Activated CD4-positive, alpha-beta memory T cell treated with anti-CD3 and anti-CD28 coated beads for 36 hours (primary cell): ENCODE measurements at places on chromosomes 16 and 17. TPM values are rescaled to one million over a fixed set of nuclear protein-coding genes. Genes with fewer than 3 reads are reported as not detected.
A peak's percentile ranks its signal among the peaks of the same experiment; 100 is the strongest.

- no peak for DNase-seq
Observed at GRCh38 chr17:69084911-69085310, 24.2 kb upstream of the ABCA9 start.

DNA sequence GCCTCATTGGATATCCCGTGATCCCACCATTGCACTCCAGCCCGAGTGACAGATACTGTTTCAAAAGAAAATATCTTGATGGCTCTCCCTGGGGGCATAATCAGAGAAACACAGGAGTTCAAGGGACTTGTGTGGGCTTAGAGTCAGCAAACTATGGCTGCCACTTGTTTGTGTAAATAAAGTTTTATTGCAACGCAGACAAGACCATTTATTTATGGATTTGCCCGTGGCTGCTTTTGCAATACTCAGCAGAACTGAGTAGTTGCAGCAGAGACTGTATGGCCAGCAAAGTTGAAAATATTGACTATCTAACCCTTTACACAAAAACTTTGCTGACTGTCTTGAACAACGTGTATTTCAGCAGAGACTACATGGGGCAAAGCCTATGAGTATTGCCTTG, 75.5 kb upstream of the GPRC5B start:
- no peak for DNase-seq

DNA sequence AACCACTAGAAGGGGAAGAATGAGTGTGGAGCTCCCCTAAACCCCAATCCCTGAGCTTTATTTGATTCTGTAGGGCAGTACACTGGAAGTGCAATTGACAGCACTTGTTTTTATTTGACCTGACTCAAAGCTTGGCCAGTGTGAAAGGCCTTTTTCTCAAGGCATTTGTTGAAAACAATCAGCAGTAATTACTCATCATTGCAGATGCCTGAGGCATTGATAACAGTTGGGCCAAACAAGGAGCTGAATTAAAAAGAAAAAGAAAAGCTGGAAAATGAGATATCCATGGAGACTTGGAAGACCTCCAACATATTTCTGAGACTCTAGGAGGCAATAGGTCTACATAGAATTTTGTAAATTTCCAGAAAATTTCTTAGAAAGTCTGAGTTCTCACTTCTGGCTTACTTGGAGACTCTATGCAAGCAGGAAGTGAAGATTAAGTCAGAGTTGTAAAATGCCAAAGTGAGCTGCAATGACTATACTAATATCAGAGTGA, 200.8 kb upstream of the KCNJ16 start:
- no peak for DNase-seq

The CUEDC1 gene
- total RNA-seq, result 0.36 TPM

DNA sequence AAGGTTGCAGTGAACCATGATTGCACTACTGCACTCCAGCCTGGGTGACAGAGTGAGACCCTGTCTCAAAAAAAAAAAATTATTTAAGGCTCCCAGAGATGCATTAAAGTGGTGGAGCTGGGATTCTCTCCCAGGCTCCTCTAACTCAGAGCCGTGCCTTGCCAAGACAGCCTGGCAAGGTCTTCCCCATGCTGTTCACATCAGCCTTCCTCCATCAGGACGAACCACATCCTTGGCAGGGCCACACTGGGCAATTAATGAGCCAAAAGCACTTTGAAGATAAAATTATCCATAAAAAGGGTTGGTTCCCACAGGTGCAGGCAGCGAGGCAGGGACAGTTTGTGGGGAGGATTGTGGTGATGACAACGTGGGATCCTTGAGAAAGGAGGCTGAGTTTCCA, 19.8 kb upstream of the BBS2 start:
- no peak for DNase-seq

- DNase-seq, result no peak
Observed at GRCh38 chr16:59690216-59690615, 956.1 kb upstream of the GOT2 start.

GRCh38 chr17:35765086-35765710, 4.5 kb downstream of the C17orf50 start:
- no peak for DNase-seq

DNA sequence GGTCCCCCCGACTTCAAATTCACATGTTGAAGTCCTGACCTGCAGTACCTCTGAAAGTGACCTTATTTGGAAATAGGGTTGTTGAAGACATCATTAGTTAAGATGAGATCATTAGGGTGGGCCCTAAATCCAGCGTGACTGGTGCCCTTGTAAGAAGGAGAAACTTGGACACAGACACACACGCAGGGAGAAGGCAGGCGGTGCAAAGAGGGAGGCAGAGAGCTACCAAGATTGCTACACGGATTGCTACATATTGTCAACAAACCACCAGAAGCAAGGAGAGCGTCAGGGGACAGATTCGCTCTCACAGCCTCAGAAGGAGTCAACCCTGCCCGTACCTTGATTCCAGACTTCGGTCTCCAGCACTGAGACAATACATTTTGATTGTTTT, 6.8 kb upstream of the WBP2 start:
- DNase-seq, result no peak

DNA sequence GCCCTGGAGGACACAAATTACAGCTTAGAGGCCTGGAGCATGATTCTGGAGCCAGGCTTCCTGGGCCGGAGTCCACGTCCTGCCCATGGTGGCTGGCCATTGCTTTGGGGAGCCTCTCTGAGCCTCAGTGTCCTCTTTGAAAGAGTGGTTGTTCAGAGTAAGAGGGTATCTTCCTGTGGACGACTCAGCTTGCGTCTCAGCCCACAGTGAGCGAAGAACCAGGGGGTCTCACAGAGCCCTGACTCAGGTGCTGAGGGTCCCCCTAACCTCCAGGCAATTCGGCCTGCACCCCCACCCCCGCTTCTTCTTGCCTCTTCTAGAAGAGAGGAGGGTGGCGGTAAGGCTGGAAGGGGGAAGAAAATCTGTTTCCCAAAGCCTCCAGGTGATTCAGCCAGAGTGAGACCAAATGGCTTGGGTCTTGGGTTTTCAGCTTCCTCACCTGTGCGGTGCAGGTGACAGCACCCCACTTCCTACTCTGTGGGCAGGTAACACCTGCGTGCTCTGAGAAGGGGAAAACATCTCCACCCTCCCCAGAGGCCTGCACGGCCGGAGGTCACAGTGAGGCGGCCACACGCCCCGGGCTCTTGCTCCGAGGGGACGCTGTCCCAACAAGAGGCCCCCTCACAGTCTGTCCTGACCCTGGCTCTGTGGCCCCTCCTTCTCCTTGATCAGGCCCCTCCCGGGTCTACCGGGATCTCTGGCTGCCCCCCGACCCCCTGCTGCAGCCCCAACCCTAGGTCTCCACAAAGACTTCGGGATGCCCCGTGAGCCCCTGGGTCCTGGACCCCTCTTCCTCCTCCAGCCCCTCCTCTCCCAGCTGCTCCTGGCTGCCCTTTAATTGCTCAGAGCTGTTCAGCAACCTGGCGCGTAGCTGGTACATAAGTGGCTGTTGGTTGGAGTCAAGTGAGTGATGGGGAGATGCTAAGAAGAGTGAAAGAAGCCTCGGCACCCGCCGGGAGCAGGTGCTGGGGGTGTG, 119.2 kb downstream of the METRNL start:
- no peak for DNase-seq

DNA sequence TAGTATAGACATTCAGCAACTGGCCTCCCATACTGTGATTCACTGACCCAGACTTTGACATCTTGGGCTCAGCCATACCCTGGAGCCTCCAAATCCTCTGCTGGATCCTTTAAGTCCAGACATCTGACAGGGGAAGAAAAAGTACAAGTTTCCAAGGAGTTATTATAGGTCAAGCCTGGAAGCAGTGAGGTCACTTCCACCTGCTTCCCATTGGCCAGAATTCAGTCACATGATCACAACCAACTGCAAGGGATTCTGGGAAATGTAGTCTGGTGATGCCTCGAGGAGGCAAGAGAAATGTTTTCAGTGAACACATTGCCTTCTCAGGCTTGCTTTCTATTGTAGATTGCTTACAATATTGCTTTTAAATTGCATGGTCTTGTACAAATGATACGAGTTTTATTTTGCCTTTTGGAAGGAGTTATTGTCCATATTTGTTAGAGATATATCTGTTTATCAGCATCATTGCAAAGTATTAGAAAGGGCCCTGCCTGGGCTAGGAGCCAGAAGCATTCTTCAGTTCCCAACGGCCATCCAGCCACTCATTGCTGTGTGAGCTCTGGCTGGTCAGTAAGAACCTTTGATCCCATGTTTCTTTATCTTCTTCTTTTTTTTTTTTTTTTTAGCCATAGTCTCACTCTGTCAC, 696.9 kb downstream of the WWOX start:
- DNase-seq, result peak; percentile 69

- no peak for DNase-seq
Observed at GRCh38 chr17:37182786-37183465, 192.9 kb upstream of the C17orf78 start.

The ZCCHC14 gene
- total RNA-seq, result 10.6 TPM

- no peak for DNase-seq
Observed at GRCh38 chr16:81516478-81517149, 72.0 kb downstream of the CMIP start.

DNA sequence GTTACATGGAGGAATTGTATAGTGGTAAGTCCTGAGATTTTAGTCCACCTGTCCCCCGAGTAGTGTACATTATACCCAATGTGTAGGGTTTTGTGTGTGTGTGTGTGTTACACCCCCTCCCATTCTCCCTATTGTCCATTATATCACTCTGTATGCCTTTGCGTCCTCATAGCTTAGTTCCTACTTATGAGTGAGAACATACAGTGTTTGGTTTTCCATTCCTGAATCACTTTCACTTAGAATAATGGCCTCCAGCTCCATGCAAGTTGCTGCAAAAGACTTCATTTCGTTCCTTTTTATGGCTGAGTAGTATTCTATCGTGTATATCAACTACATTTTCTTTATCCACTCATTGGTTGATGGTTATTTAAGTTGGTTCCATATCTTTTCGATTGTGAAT, 635 bp upstream of the FA2H start:
- DNase-seq, result no peak

DNA sequence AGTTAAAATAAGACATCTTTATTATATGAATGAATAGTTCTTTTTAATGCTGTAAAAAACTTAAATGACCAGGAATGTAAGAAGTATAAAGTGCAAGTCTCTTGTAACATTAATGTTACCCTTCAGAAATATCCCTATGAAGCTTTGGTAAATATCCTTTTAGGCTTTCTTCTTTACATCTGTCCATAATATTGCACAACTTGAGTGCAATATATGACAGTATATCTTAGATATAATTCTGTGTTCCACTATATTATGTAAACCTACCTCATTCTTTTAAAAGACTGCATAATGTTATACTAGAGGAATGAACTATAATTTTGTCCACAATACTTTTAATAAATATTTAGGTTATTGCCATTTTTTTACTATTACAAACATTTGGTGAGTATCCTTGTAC, 81.1 kb downstream of the EFCAB13 start:
- no peak for DNase-seq

DNA sequence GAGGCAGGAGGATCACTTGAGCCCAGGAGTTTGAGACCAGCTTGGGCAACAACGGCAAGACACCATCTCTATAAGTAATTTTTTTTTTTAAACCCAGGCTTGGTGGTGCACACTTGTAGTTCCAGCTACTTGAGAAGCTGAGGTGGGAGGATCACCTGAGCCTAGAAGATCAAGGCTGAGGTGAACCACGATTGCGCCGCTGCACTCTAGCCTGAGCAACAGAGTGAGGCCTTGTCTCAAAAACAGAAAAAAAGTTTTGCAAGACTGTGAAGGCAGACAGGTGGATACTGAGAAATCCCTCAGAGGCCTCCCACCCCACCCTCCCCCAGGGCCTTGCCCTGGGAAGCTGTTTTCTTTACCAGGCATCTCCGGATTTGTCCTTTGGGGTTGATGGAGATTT, 125.4 kb downstream of the MGAT5B start:
- DNase-seq, result no peak

- DNase-seq, result no peak
Observed at GRCh38 chr17:28147017-28147416, 104.5 kb downstream of the NLK start.

GRCh38 chr16:51048544-51048943, 102.5 kb downstream of the SALL1 start:
- no peak for DNase-seq

DNA sequence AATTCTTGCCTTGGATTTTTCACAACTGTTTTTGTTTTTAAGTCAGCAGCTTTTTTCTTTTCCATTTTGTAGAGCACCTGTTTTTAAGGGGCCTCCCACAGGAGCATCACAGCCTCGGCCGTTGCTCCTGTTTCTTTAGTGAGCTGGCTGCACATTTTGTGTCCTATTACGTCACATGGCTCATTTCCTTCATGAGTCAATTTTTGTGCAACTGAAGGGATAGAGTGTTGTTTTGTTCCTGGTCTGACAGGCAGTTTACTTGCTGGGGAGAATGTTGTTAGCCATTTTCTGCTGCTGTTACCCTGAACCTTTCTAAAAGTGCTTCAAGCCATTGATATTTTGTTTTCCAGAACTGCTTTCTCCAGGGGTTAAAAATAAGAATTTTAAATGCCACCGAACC, 45.0 kb upstream of the CRISPLD2 start:
- DNase-seq, result no peak

The LGALS9 gene
- total RNA-seq, result 45.4 TPM

The ALOX15B gene
- total RNA-seq, result not detected

DNA sequence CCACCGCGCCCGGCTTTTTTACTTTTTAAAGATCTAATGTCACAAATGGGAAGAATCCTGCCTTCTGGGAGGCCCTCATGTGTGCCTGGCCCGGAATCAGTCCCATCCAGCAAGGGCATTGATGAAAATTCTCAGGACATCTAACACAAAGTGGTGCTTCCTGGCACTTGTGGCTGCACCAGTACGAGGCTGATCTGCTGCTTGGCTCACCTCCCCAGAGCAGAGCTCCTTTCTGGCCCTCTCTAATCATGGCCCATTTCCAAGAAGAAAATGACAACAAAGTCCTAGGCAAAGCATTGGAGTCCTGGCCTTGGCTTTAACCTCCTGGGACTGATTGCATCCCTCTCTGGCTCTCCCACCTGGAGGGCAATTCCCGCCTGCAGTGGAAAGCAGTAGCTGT, 50.7 kb upstream of the SIAH1 start:
- no peak for DNase-seq

- no peak for DNase-seq
Observed at GRCh38 chr16:24051125-24051524, 205.0 kb upstream of the CACNG3 start.

The MXRA7 gene
- total RNA-seq, result 8.0 TPM

DNA sequence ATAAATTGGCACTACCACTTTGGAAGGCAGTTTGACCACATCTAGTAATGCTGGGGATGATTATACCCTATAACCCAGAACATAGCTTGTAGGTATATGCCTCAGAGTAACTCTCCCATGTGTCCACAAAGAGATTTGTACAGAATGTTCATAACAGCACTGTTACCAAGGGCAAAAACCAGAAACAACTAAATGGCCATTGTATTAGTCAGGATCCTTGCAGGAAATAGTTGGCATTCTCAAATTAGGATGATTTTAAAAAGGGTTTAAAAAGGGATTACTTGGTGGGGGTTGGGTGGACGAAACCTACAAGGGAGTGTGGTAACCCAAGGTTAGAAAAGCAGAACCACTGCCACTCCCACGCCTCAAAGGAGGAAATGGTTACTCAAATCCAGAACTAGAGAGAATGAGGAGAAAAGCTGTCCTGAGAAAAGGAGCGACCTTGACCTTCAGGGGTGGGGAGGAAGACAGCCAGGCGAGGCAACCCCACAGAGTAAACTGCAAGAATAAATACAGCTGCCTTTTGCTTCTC, 2.1 kb downstream of the CPPED1 start:
- peak; percentile 48 for DNase-seq
